ENCODE measurements at places on chromosomes 13 and 19. TPM values are rescaled to one million over a fixed set of nuclear protein-coding genes. Genes with fewer than 3 reads are reported as not detected.

DNA sequence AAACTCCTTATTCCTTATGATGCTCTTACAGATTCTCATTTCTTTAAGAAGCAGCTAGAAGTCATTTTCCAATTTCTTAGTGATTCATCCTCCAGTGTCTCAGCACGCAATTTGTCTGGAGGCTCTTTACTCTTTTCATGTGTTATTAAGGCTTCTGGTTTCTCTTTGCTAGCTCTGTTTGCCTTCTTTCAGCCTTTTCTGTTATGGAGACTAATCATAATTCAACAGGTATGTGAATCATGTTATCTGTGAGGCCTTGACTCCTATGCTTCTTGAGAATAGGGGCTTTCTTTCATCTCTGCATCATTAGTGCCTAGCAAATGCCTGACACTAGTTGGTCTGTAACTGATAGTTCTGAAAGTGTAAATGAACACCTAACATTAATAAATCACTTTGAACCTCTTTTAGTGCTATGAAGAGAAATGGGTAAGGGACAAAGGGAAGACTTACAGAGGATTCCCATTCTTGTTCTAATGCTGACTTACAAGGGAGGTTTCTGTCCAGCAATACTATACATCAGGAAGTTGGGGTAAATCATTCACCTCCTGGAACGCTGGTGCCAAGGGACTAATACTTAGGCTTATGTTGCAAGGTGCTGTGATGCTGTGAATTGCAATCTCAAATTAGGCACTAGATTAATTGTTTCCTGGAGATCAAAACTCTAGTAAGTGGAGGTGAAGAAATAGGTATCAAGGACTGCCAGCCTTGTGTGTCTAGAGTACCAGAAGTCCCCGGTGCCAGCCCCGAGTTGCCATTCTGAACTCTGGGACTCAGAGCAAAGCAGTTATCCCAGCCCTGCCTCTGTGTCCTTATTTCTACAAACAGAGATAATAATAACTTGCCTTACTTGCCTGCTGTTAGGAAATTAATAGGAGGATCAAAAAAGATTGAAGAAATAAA is 265.6 kb downstream of the DCLK1 start:
- DNase-seq: no peak
- H3K4me1 ChIP-seq: peaks cover 17% of the 10 kb centered on the region
- no peak overlapping the region for H3K4me3 ChIP-seq
- no peak overlapping the region for H3K27ac ChIP-seq
- H3K36me3 ChIP-seq: no peaks in the 10 kb centered on the region

- no peaks in the 10 kb centered on the region for H3K27me3 ChIP-seq
- H3K4me1 ChIP-seq: no peaks in the 10 kb centered on the region
- no peak overlapping the region for H3K4me3 ChIP-seq
- H3K27ac ChIP-seq: no peak overlapping the region
These were observed 69.3 kb upstream of the MYO16 start for GRCh38 chr13:108560093-108560492.

DNA sequence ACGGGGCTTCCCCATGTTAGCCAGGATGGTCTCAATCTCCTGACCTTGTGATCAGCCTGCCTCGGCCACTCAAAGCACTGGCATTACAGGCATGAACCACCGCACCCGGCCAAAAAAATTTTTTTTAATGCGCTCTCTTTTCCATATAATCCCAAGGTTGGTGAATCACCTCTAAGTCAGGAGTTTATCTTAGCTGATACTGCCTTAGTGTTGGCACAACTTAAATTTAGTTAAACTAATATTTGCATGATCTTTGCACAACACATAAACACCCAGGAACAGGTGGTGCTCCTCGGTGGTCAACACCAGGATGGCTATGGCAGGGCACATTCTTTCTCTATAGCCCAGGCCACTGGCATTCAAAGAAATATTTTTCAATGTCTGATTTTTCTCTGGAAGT is 24.1 kb upstream of the PSG7 start:
- no peak for DNase-seq
- no peaks in the 10 kb centered on the region for H3K4me1 ChIP-seq
- H3K36me3 ChIP-seq: no peaks in the 10 kb centered on the region

DNA sequence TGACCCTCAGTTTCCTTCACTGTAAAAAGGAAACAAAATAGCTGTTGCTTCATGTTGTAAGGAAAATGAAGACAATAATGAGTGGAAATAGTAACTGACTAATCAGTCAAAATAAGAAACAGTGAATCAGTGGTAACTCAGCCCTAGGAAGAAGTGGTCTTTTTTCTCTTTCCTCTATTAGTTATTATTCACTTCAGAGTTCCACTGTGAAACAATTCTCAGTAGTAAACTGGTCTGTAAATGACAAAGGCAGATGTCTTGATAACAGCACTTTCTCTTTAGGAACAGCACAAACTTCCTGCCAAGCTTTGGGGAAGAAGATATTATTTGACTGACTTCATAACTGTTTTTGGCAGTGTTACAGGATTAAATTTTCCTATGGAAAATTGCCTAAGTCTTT is 600.5 kb upstream of the KLHL1 start:
- H3K27ac ChIP-seq: no peak overlapping the region
- H3K4me1 ChIP-seq: no peaks in the 10 kb centered on the region
- no peak overlapping the region for H3K4me3 ChIP-seq
- no peak for DNase-seq
- H3K27me3 ChIP-seq: no peaks in the 10 kb centered on the region

DNA sequence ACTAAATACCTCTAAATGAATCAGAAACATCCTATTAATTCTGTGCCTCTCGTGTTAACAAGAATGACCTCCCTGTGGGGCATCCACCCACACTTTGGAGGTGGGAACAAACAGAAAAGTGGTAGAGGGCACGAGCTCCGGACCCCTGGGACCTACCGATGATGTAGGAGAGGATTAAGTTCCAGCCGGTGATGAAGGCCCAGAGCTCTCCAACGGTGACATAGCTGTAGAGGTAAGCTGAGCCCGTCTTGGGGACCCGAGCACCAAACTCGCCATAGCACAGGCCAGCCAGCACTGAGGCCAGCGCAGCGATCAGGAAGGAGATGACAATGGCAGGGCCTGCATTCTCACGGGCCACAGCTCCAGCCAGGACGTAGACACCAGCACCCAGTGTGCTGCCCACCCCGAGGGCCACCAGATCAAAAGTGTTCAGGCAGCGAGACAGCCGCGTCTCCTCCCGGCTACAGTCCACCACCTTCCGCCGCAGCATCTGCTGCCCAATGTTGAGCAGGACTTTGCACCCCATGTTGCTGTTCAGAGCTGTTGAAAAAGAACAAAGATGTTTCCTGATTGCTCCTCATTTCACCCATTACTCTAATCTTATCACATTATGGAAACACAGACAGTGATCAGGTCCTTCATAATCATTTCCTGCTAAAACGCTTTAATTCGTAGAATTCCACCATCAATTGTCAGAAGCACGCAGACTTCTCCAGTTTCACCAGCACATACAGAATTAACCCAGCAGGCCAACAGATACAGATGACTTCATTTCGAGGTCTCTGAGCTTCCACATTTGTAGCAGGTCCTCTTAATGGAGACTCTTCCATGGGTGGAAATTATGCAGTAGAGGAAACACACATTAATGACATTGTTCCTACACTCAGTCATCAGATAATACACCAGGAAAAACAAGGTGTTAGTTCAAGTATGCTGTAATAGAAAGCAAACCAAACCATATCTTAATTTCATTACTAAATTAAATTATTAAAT is 59.5 kb downstream of the SLC7A1 start:
- no peak overlapping the region for H3K4me3 ChIP-seq
- no peaks in the 10 kb centered on the region for H3K27me3 ChIP-seq
- no peak for DNase-seq
- no peak overlapping the region for H3K27ac ChIP-seq

DNA sequence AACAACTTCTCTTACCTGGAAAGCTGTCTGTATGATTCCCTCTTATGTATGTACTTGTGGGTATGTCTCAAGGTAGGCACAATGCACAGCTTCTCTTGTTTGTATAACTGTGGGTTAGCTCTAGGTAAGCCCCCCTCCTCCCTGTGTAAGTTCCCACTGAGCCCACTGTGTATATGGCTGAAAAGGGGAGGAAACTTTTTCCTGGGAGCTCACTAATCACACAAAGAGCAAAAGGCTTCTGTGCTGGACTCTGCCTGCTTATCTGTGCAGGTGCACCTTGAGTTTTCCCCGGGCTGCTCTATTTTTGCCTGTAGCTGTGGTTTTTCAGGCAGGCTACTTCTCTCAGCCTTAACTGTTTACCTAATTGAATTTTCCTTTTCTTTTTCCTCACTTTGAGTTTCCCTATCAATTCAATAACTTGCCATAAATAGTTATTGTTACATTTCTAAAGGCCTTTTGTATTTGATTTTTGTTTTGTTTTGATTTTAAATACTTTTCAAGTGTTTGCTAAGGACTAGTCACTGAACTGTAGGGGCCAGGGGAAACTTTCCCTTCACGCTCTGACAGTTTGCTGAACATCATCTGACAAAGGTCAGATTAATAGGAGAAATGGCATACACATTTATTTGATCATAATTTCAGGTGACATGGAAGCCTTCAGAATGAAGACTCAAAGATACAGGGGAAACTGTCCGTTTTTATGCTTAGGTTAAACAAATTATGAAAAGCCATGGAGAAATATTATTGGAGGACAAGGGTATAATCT is 423.5 kb upstream of the ATXN8OS start:
- no peak overlapping the region for H3K4me3 ChIP-seq
- no peak for DNase-seq
- H3K27me3 ChIP-seq: no peaks in the 10 kb centered on the region
- H3K36me3 ChIP-seq: no peaks in the 10 kb centered on the region

- H3K4me1 ChIP-seq: no peaks in the 10 kb centered on the region
- no peaks in the 10 kb centered on the region for H3K36me3 ChIP-seq
- H3K27me3 ChIP-seq: no peaks in the 10 kb centered on the region
- no peak for DNase-seq
- H3K4me3 ChIP-seq: no peak overlapping the region
These were observed 1168.9 kb downstream of the SLITRK5 start for GRCh38 chr13:88840085-88840484.

DNA sequence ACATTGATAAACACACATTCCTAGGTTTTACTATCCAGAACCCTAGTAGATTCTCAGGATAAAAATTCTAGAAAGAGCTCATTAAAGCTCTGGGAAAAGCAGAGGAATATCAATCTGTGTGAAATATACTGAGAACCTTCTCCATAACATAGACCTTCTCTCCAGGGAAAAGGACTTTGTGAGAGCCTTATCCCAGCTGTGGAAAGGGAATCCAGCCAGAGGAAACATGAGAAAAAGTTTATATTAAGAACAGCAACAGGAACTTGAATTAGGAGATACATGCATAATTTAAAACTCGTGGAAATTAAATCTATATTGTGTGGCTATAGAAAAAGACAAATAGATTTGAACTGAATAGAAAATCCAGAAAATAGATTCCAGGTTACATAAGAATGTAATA is 1639.9 kb downstream of the EFNB2 start:
- no peaks in the 10 kb centered on the region for H3K4me1 ChIP-seq
- DNase-seq: no peak
- H3K36me3 ChIP-seq: no peaks in the 10 kb centered on the region
- H3K4me3 ChIP-seq: no peak overlapping the region

DNA sequence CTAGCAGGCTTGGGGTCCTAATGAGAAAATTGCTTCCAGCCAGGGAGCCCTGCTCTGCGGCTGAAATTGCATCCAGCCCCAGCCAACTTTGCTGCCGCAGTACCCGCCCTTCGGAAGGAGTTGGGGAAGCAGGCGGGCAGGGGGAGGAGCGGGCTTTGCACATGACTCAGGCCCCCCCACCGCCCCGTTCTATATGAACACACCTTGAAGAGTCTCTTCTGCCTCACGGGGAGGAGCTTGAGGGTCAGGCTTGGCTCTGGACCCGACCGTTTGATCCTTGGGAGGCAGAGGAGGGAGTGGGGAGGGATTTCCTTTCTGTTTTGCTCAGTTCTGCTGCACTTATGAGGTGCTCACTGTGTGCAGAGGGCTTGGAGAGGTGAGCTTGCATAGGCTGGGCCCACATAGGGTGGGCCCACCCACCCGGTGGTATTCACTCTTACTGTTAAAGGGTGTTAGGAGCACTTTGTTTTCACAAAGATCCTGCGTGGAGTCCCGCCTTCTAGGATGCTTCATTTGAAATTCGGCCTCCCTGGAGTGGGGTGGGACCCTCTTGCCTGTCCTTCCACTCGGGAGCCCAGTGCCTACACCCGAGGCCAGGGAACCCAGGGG is 46.5 kb downstream of the LYL1 start:
- peak overlapping the region; percentile 98 for H3K27ac ChIP-seq
- H3K4me3 ChIP-seq: peak overlapping the region; percentile 45
- no peaks in the 10 kb centered on the region for H3K36me3 ChIP-seq
- peaks cover 100% of the 10 kb centered on the region for H3K4me1 ChIP-seq
- H3K27me3 ChIP-seq: no peaks in the 10 kb centered on the region

DNA sequence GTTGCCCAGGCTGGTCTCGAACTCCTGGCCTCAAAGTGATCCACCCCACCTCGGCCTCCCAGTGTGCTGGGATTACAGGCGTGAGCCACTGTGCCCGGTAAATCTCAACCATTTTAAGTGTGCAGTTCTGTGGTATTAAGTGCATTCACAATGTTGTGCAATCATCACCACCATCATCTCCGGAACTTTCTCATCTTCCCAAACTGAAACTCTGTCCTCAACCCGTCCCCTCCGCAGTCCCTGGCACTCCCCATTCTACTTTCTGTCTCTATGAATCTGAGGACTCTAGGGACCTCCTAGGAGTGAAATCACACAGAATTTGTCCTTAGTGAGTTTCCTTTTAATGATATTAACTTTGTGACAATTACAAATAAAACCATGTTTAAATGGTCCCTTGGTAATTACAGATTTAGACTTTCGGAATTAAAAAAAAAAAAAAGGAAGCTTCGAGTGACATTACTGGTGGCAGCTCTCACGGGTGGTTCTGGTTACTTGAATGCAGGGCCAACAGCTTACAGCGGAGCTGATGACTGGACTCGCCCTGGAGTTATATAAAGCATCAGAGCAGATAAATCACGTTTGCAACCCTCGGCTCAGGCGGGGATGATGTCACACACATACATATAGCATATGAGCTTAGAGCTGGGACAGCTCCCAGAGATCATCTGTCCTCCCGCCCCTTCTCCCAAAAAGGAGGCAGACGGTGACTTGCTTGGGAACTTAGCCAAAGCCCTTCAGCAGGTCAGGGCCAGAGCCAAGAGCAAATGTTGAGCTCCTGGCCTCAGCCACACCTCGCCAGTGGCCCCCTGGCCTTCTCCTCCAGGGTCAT is 89.8 kb downstream of the ZNF557 start:
- H3K27ac ChIP-seq: peak overlapping the region; percentile 83
- DNase-seq: no peak
- peaks cover 28% of the 10 kb centered on the region for H3K36me3 ChIP-seq
- H3K4me3 ChIP-seq: no peak overlapping the region
- peaks cover 11% of the 10 kb centered on the region for H3K4me1 ChIP-seq

GRCh38 chr13:100811024-100811865 is 136.7 kb upstream of the TMTC4 start:
- no peaks in the 10 kb centered on the region for H3K36me3 ChIP-seq
- no peak overlapping the region for H3K27ac ChIP-seq
- H3K4me1 ChIP-seq: no peaks in the 10 kb centered on the region
- no peak for DNase-seq
- no peak overlapping the region for H3K4me3 ChIP-seq

IGFLR1 gene
- total RNA-seq: 7.9 TPM

ZNF681 gene
- 1.1 TPM for total RNA-seq

SLC35E1 gene
- 36.2 TPM for total RNA-seq

ZSCAN4 gene
- total RNA-seq: not detected

PSG11 gene
- total RNA-seq: not detected

CASP14 gene
- not detected for total RNA-seq

ZNF793 gene
- total RNA-seq: 3.0 TPM

PLK5 gene
- 0.17 TPM for total RNA-seq
